ENCODE measurements at places on chromosomes 7 and 10. TPM values are rescaled to one million over a fixed set of nuclear protein-coding genes. Genes with fewer than 3 reads are reported as not detected.

GRCh38 chr7:55066524-55066923 lies 47.7 kb downstream of the EGFR start:
- no peak for DNase-seq

The GPER1 gene
- total RNA-seq, result 0.18 TPM

DNA sequence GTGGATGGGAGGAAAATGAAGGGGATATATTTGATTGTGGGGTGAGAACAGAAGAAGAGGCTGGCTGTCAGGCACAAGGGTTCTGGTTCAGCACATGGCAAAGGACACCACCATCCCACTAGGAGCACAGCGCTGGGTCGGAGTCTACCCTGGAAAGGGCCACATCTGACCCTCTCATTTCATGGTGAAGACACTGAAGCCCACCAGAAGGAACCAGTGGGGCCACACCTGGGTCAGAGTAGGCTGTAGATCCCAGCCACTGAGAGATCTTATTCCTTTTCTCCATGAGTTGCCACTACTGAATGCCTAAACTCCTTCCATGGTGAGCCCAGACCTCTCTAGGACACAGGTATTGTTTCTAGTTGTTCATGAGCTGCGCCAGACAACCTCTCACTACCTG lies 25.8 kb downstream of the SFTPD start:
- no peak for DNase-seq

- DNase-seq, result no peak
Observed at GRCh38 chr10:17236468-17237148, 8.6 kb downstream of the VIM start.
